ENCODE measurements at places on chromosomes 4 and X.

DNA sequence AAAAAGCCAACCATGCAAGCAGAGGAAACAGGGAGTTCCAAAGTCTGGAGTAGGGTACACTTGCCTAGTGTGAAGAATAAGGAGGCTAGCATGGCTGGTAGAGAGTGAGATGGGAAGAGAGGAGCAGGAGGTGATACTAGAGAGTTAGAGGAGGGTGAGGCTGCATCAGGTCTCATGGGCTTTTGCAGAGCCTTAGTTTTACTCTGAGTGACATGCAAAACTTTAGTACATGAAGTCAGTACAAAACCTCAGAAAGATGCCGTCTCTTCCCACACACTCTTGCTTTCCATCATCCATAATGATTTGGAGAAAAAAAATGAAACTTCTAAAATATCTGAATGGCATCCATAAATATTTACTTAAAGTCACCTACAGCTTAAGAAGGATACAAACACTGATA lies 5.0 kb downstream of the OPRPN start:
- no peak for DNase-seq

GRCh38 chr4:97003715-97004114 lies 1139.6 kb downstream of the STPG2 start:
- DNase-seq = no peak

GRCh38 chr4:118033148-118034052 lies 886 bp upstream of the NDST3 start:
- DNase-seq = no peak

DNA sequence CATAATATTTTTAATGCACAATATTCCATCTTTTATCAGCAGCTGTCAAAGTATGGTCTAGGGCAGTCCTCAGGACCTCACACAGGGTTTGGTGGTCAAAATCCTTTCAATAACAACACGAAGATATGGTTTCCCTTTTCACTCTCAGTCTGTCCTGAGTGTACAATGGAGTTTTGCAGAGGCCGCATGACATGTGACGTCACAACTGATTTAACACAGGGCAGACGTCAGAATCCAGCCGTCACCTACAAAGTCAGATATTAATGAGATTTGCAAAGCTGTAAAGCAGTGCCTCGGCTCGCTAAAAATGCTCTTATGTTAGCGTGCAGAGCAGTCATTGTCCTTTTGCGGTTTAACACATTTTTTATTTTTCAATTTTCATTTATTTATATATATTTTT lies 12.5 kb downstream of the ABLIM2 start:
- no peak for DNase-seq

GRCh38 chrX:11781133-11781532 lies 23.1 kb downstream of the MSL3 start:
- no peak for DNase-seq

DNA sequence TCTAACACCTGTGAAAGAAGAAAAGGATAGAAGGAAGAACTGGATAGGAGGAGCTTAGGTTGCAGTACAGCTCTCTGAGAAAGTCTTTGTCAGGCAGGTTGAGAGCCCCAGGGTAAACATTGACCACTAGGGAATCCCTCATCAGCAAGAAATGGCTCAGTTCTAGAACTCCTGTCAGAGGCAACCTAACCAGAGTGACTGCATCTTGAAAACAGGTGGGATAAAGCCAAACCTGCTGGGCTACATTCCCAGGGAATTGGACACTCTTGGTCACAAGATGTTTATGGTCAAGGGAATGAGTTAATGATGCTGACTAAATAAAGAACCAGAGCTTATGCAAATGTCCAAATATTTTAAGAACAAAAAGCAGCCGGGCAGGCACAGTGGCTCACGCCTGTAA lies 108.3 kb upstream of the MED14 start:
- no peak for DNase-seq

Data from NCI-H2081 treated with DMSO at 0.1 percent for 48 hours (cell line).